ENCODE measurements at places on chromosomes 11 and 22. TPM values are rescaled to one million over a fixed set of nuclear protein-coding genes. Genes with fewer than 3 reads are reported as not detected.

DNA sequence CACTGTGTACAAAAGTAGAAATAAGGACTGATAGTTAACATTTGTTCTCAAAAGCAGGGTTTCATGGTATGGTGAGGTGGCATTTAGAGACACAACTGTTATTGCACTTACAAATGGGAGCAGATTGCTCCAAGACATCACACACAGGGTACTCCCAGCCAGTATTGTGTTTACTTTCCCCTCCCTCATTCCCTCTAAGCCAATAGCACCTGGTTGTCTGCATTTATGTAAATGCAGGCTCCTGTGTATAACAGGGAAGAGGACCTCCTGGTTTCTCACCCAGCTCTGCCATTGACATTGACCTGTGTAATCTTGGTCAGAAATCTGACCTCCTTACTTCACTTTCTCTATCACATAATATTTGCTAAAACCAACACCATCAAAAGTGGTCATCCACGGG, 154.4 kb downstream of the NAV2 start:
- no peak for DNase-seq

- no peak for DNase-seq
Measured at GRCh38 chr22:31287818-31288495, 4.3 kb downstream of the PIK3IP1 start.

The VSIG2 gene
- under 0.01 TPM for total RNA-seq

GRCh38 chr11:64122411-64123410, 43.2 kb downstream of the MACROD1 start:
- peak; percentile 21 for DNase-seq

DNA sequence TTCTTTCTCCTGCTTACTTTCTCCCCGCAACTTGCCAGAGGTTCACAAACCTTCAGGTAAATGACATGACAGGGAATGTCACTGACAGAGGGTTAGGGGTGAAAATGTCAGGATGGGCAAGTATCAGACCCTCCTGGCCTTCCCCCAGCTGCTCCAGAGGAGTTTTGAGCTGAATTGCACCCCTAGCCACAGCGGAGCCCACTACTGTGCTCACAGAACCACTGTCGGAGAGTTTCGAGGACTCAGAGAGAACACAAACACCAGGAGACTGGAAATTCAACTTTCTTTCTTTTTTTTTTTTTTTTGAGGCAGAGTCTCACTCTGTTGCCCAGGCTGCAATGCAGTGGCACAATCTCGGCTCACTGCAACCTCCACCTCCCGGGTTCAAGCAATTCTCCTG, 21.5 kb upstream of the P2RY2 start:
- DNase-seq: no peak

The FDXACB1 gene
- 1.1 TPM for total RNA-seq

The MYO7A gene
- total RNA-seq: 4.8 TPM

The OR52E6 gene
- not detected for total RNA-seq

DNA sequence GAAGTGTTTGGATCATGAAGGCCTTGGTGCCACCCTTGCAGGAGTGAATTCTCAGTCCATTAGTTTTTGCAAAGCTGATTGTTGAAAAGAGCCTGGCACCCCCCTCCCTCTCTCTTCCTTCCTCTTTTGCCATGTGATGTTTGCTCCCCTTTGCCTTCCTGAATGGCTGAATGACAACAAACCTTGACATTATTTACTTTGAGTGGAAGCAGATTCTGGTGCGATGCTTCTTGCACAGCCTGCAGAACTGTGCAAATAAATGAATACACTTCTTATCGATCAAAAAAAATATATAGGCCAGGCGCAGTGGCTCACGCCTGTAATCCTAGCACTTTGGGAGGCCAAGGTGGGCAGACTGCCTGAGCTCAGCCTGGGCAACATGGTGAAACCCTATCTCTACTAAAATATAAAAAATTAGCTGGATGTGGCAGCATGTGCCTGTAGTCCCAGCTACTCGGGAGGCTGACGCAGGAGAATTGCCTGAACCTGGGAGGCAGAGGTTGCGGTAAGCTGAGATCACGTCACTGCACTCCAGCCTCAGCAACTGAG, 2.0 kb upstream of the NARS2 start:
- DNase-seq: peak; percentile 57

DNA sequence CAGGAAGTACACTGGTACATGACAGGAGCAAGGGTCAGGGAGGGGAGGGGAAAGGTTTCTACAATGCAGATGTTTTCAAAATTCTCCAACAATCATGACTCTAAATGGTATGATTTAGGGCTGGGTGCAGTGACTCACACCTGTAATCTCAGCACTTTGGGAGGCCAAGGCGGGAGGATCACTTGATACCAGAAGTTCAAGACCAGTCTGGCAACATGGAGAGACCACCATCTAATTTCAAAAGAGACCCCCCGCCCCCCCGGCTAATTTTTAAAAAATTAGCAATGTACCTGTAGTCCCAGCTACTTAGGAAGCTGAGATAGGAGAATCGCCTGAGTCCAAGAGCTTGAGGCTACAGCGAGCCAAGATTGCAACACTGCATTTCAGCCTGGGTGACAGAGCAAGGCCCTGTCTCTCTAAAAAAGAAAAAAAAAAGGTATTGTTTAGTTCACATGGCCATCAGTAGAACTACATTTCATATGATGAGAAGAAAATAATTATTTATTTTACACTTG, 15.9 kb upstream of the OLFML1 start:
- DNase-seq: no peak

DNA sequence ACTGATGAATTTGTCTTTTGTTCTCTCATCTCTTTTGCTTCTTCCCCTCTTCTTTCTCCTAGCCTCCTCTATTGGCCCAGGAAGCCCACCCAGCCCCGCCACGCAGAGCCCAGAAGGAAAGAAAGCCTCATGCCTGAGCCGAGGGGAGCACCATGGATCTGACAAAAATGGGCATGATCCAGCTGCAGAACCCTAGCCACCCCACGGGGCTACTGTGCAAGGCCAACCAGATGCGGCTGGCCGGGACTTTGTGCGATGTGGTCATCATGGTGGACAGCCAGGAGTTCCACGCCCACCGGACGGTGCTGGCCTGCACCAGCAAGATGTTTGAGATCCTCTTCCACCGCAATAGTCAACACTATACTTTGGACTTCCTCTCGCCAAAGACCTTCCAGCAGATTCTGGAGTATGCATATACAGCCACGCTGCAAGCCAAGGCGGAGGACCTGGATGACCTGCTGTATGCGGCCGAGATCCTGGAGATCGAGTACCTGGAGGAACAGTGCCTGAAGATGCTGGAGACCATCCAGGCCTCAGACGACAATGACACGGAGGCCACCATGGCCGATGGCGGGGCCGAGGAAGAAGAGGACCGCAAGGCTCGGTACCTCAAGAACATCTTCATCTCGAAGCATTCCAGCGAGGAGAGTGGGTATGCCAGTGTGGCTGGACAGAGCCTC, 3.8 kb downstream of the ZBTB16 start:
- DNase-seq: no peak

The CBX7 gene
- 2.4 TPM for total RNA-seq

DNA sequence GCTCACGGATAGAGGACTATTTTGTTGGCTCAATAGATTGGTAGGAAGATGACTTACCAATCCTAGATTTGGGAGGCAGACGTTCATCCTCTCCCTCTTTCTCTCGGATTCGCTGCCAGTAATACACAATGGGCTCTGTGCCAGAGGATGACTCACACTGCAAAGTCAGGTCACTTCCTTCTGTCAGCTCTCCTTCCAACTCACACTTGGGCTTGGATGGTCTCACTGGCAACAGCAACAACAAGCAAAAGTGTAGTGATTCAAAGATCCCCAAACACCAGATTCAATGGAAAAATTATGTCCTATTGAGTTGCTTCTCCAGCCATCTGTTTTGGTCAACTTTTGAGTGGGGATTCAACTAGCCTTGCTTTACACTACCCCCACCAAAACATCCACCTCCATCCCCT, 21.7 kb upstream of the HSPA8 start:
- peak; percentile 99 for DNase-seq

- DNase-seq: peak; percentile 43
Measured at GRCh38 chr11:28739489-28740280, 631.5 kb downstream of the METTL15 start.

- no peak for DNase-seq
Measured at GRCh38 chr11:67272327-67273259, 6.3 kb downstream of the GRK2 start.
